ENCODE measurements at places on chromosomes 6 and 20.

DNA sequence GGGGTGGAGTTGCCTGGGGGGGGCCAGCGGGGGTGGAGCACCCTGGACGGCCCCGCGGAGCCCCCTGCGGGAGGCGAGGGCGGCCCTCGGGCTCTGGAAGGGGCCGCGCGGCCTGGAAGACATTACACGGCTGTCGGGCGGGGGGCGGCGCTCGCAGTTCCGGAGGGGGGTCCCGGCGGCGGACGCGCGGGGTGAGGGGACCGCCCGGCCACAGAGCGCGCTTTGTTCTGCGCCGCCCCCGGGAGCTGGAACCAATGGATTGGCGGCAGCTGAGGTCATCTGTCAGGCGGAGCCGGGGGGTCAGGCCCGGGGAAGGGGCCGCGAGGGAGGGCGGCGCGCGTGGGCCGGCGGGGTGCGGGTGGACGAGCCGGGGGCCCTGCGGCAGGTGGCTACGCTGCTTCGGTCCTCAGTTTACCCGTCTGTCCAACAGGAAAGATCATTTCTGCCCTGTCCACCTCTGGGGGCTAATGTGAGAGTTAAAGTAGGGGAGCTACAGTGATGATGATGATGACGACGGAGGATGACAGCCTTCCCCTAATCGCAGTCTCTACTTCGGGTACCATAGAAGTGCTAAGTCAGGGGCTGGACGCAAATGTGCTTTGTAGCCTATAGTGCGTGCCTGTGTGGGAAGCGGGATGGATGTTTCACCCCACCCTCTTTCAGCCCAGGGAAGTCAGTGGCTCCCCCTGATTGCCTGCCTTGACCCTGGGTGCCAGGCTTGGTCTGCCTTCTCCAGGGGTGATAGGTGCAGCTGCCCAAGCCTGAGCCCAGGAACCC lies 10.4 kb downstream of the SRXN1 start:
- no peak for DNase-seq

DNA sequence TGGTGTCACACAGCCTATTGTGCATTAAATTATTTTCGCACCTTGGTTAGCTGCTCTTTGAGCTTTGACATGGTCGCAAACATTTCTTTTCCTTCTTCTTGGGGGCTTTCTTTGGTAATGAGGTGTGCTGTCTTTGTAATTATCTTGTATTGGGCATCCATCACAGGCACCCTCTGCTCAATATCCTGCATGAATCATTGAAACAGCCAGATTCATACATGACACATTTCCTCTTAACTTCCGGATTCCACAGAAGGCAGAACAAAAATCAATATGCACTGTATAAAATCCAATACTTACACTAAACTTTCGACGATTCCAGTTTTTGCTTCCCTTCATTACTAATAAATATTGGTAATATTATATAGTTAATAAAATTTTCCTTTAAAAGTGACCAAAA lies 175.6 kb downstream of the SYNE1 start:
- DNase-seq: no peak

DNA sequence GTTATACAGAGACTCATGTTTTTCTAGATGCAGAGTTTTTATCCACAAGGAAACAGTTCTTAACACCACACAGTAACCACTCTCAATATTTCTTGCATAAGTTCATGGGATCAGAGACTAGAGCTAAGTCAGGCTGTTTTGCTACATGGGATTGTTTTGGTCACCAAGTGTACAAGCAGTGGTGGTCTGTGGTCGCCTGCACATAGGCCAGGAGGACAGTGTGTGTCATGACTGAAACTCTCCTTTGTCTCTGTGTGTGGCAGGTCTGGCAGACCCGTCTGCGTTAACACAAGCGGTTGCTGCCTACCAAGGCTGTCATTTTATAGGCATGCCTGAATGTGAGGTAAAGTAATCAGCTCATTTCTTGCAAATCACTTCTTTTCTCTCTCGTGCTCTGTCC lies 18.9 kb downstream of the WRNIP1 start:
- DNase-seq: no peak

- no peak for DNase-seq
Measured at GRCh38 chr6:144197919-144198318, 47.6 kb downstream of the STX11 start.

DNA sequence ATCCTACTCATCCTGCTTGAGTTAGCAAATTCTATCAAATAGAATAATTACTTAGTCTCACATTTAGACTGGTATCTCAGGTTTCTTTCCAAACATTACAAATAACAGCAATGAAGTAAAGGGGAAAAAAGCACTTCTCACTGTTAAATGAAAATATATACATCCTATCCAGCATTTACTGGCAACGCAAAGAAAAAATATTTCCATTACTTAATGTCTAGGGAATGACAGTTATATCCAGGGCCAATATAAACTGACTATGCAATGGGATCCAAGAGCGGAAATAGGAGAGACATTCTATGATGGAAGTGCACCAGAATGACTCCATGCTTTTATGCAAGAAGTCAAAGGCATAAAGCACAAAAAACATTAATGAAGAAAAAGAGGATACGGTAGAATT lies 60.3 kb downstream of the ME1 start:
- no peak for DNase-seq

DNA sequence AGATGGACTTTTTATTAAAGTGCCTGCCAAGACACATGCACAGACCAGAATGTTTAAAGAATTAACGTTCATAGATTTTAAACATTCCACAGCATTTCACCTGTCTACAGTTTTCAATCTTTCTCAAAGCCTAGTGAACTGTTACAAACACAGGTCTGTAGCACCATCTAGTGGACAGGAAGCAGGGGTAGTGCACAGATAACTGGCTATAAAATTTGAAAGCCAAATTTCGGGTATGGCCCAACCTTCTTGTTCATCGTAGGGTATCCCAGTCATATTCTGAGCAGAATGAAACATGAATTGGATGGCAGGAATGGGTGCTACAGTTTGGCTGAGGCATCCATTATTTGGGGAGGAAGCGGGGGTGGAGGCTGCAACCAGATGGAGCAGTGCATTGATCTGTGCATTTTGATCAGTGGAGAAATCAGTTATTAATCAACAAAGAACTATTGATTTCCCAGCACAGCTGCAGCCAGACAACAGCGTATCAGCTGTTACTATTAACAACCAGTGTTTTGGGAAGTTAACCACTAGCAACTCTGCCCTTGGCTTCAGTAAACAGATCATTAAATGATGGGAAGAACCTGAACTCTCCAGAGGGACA lies 56.1 kb upstream of the B3GAT2 start:
- DNase-seq: peak; percentile 24

- DNase-seq: peak; percentile 77
Measured at GRCh38 chr6:45421709-45422502, 44.2 kb upstream of the SUPT3H start.

DNA sequence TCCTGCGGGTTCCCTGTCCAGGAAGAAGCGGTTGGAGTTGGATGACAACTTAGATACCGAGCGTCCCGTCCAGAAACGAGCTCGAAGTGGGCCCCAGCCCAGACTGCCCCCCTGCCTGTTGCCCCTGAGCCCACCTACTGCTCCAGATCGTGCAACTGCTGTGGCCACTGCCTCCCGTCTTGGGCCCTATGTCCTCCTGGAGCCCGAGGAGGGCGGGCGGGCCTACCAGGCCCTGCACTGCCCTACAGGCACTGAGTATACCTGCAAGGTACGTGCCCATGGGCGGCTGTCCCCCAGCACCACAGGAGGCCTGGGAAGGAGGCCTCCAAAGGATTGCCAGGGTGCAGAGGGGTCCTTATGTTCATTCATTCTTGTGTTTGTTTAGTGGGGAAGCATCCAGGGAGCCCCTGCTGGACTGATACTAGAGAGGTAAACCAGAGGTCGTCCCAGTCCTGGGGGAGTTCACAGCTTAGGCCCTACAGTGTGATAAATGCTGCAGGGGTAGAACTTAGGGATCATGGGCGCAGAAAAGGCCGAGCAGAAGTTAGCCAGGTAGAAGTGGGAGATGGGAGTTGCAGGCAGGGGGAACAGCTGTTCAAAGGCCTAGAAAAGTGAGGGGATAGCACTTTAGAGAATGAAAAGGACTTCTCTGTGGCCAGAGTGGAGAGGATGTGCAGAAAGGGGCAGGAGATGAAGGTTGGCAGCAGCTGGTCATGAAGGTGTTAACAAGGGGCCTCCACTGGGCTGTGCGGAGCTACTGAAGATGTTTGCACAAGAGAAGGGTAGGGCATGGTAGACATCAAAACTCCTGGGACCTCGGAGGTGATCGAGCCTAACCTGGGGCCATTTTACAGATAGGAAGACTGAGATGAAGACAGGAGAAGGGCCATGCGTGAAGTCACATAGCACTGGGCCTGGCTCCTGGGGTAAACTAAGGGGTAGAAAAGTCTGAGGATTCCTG lies 7.8 kb downstream of the TRIB3 start:
- DNase-seq: no peak

- peak; percentile 24 for DNase-seq
Measured at GRCh38 chr6:12592634-12593033, 123.9 kb upstream of the PHACTR1 start.

GRCh38 chr20:9139106-9139833 lies 70.4 kb downstream of the PLCB4 start:
- no peak for DNase-seq

GRCh38 chr6:11275598-11275997 lies 43.1 kb upstream of the NEDD9 start:
- no peak for DNase-seq

DNA sequence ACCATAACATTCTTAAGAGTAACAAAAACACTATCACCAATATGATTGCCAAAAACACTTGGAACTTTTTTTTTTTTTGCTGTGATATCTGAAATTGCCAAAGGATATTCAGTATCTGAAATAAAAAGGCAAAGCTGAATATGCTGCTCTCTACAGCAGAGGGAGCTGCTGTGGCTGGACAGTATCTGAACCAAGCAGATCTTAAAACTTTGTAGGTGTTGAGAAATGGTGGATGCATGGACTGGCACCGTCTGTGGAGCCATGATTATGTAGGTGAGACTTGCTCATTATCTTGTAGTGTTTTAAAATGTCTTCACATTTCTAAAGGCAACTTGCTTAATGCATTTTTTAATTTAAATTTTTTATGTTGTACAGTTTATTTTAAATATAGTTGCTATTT lies 9.2 kb downstream of the PDCD2 start:
- DNase-seq: no peak

DNA sequence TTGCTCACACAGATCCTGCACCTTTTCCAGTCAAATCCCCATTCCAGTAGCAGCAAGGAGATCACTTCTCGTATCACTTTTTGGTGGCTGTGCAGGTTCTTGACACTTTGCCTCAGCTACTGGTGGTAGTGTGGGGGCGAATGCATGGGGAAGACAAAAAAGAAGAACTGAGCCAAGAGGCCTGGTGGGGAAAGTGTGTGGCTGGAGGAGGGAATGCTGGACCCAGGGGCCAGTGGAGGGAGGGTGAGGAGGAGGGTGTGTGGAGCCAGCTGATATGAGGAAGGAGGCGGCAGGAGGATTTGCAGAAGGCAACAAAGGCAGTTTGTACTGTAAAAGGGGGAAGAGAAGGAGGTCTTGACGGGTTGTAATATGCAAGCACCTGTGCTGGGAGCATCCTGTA lies 15.7 kb upstream of the HLA-C start:
- no peak for DNase-seq

DNA sequence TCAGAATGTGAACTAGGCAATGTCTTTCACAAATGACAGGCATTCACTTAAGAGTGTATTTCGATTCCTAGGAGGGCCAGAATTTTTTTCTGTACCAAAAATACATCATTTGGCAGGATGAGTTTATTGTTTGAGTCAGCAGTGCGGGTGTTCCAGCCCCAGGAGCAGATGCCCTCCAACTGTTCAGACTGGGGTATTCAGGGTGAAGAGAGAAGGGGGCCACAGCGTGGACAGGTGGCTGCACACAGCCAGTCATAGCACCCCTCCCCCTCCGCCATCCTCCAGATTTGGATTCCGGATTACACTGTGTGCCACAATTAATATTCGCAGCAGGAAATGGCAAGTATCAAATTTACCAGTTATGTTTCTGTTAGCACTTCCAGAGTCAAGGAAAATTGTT lies 38.6 kb downstream of the RIPOR2 start:
- no peak for DNase-seq

GRCh38 chr6:130482645-130483390 lies 117.0 kb downstream of the TMEM200A start:
- DNase-seq: no peak

DNA sequence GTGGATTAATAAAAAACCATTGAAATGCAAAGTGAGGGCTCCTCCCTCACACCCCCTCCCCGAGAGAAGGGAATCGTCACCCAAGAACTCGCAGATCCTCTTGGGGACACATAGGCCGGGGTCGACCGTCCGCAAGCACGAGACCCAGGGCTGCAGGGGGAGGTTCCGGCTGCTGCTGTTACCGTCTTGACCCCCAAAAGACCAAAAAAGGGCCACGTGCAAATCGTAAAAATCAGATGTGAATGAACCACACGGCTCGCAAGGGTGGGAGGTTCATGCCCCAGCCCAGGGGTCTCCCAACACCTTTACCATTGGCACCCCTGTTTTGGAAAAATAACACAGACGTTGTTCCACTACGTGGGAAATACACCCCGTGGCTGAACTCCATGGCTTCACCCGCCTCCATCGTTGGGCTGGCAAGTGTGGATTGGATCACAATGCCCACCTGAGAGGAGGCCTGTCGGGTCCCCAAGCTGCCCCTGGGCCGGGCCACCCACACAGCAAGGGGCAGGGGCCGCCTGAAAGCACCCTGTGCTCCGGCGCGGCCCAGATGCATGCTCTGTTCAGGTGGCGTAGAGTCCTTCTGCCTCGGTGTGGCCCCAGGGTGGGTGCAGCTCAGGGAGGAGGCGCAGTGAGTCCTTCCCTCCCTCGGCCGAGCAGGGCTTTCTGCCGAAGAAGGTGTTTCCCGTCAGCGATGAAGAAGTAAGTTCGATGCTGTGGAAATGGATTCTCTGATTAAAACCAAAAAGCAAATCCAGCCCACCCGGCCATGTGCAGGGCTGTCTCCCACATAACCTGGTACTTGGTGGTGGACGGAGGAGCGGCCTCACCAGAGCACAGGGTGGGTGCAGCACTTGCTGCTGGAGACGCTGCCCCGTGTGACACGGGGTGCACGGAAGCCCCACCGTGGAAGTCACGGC lies 85.0 kb downstream of the YTHDF1 start:
- no peak for DNase-seq

DNA sequence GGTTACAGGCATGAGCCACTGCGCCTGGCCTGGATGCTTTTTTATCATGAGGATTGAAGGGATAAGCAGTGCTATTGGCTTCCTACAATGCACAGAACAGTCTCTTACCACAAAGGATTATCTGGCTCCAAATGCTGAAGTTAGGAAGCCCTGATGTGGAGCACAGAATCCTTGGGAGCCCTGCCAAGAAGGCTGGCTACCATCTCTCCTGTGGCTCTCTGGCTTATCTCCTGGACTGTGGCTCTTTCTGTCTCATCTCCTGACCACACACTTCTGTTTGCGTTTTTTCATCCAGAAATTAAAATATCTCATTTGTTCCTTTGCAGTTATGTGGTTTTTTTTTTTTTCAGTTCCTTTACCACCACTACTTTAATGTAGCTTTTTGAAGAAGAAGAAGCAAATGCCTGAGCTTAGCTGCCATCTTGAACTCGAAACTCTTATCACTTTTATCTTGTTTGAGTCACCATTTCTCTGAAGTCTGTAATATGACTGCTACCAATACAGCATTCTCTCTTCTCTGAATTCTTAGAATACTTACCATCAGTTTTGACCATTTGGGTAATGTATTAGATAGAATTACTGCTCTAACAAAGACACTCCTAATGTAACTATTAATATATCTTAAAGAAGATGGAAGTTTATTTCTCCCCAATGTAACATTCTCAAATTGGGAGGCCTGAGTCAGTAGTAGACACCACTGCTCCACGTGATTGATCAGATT lies 1044.7 kb downstream of the KIF16B start:
- no peak for DNase-seq

- no peak for DNase-seq
Measured at GRCh38 chr6:150324044-150324443, 44.8 kb upstream of the IYD start.

- DNase-seq: no peak
Measured at GRCh38 chr6:26197933-26198721, 110.9 kb downstream of the HFE start.

Measured in H54 (cell line).